GM19239 (cell line): ENCODE measurements at places on chromosomes 3 and 15.

GRCh38 chr3:141851411-141851810 lies 25.0 kb upstream of the ATP1B3 start:
- DNase-seq = no peak

GRCh38 chr3:10471054-10471688 lies 34.2 kb downstream of the ATP2B2 start:
- no peak for DNase-seq

DNA sequence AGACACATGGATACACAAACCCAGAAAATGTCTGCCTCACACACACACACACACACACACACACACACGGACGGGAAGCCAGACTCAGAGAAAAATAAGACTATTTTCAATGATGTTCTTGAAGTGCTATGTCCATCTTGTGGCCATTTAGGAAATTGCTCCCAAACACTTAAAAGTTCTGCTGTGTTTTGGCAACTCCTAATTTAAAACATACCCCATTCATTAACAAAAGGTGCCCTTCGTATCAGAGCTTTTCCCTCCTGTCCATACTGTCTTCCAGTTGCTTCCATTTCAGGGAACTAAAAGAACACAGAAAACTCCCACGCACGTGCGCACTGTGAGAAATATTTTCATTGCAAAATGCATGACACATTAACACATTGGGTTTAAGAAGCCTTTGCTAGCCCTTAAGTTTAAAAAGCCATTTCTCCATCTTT lies 44.6 kb downstream of the SLC12A1 start:
- peak; percentile 20 for DNase-seq

- DNase-seq = no peak
Observed at GRCh38 chr3:125684199-125684598, 88.9 kb upstream of the OSBPL11 start.

GRCh38 chr3:147705651-147706051 lies 296.5 kb downstream of the ZIC1 start:
- no peak for DNase-seq

DNA sequence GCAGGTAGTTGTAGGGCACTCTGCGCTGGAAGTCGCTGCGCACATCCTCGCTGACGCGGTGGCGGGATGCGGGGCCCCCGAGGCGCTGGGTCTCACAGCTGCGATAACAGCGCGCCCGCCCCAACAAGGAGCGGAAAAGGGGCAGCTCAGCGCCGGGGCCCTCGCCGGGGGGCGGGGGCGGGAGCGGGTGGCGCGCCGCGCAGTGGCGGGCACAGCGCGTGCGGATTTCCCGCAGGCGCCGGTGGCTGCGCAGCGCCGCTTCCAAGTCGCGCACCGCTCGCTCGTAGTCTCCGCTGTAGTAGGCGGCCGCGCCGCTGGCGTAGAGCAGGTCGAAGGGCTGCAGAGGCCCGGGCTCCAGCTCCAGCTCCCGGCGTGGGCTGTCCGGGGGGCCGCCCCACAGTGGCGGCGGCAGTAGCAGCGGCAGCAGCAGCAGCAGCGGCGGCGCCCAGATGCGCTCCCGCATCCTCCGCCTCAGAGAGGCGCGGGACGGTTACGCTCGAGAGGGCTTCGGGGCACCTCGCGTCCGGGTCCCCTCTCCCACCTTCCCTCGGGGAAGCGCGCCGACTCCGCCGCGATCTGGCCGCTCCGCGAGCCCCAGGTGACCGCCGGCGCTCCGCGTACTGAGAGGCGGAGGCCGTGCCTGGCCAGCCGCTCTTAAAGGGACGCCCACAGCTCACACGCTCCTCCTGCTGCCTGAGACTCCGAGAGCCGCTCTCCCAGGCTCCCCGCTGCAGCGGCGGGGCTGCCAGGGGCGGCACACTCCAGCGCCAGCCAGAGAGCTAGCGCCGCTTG lies at the start of gene P3H2:
Gene P3H2 (minus strand): TSS at position 629 of the 792 bp plus-strand sequence. CDS start 166 bp downstream, at position 463.
- DNase-seq = no peak

GRCh38 chr15:66839506-66840112 lies 137.6 kb downstream of the SMAD6 start:
- no peak for DNase-seq

DNA sequence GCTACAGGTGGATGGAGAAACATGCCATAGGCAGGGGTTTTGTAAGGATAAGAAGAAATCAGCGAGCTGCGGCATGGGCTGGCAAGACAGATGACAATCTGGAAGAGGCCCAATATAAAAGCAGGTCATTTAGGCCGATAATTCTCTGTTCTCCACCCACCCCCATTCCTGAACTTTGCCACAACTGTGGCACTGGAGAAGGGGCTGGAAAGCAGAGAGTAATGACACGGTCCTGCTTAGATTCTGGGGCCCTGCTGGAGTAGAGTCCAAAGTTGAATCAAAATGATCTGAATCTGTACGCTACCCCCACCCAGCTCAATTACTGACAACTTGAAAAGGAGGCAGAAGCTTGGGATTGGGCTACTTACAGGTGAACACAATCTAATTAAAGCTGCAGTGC lies 18.4 kb upstream of the BUB1B start:
- no peak for DNase-seq

- no peak for DNase-seq
Observed at GRCh38 chr3:112001526-112001925, 2.8 kb downstream of the TAGLN3 start.

GRCh38 chr3:50342813-50343633 lies 2.4 kb upstream of the RASSF1 start:
- no peak for DNase-seq

DNA sequence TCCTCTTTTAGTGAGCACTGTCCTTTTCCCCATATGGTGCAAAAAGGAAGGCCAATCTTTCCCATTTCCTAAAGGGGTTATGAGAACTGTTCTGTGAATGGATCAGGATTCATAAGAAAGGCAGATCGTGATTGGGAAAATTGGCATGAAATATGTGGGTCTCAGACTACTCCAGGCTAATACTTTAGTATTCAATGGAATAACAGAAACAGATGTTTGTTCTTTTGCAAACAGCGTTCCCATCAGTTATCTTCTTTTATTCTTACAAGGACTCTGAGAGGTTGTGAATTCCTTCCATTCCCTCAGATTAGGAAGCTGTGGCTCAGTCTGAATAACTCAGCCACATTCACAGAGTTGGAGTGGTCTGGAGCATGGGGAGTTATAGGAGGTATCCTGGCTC lies 51.3 kb upstream of the MTMR10 start:
- DNase-seq = no peak

DNA sequence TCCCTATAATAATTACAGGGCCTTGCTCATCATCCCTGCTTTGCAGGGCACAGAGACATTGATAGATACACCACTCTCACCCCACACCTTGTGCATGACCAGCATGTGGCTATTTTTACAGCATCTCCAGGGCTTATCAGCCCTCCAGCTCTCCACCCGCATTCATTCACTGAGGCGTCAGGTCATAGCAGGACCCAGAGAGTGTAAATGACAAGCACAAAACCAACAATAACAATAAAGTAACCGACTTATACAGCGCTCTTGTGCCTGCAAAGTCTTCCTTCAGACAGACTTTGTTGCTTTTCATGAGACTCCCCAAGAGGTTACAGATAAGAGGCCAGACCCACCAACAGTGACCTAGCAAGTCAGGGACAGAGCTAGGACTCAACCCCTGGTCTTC lies 80.7 kb downstream of the TLE3 start:
- DNase-seq = no peak

- no peak for DNase-seq
Observed at GRCh38 chr3:134381076-134381475, 6.8 kb upstream of the AMOTL2 start.

DNA sequence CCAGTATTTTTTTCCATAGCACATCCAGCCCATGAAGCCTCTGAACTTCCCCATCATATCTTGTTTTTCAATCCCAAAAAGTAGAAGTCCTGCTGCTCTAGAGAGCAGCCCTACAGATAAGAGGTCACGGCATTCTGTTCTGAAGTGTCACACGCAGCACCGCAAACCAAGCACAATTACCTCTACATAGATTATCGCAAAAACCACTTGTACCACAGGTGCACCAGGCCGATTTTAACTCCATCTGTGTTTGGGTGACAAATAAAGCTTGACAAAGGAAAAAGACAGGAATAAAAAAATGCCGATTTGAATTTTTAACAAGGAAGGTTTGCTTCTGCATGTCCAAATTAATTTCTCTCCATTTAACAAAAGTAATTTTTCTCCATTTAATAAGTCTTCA lies 113.7 kb downstream of the MYO5A start:
- DNase-seq = no peak

- no peak for DNase-seq
Observed at GRCh38 chr3:98784042-98784441, 20.9 kb downstream of the ST3GAL6 start.

DNA sequence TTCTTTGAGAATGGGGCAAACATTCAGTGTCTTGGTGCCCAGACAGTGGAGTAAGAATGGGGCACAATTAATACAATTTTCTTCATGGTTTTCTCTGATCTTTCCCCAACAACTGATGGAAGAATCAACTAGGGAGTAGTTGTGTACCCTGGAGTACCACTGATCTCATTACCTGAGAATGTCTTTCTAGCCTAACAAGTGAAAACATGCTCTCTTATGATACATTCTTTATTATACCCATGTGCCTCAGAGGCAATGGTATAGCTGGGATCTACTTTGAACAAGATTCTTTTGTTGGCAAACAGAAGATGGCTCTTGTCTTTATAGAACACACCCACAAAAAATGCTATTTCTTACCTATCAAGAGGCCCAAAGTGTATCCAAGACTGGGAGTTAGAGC lies 250.6 kb upstream of the CMC1 start:
- no peak for DNase-seq

- no peak for DNase-seq
Observed at GRCh38 chr3:8561370-8561769, 59.7 kb downstream of the LMCD1 start.

GRCh38 chr3:95334461-95334860 lies 1271.6 kb downstream of the NSUN3 start:
- no peak for DNase-seq

DNA sequence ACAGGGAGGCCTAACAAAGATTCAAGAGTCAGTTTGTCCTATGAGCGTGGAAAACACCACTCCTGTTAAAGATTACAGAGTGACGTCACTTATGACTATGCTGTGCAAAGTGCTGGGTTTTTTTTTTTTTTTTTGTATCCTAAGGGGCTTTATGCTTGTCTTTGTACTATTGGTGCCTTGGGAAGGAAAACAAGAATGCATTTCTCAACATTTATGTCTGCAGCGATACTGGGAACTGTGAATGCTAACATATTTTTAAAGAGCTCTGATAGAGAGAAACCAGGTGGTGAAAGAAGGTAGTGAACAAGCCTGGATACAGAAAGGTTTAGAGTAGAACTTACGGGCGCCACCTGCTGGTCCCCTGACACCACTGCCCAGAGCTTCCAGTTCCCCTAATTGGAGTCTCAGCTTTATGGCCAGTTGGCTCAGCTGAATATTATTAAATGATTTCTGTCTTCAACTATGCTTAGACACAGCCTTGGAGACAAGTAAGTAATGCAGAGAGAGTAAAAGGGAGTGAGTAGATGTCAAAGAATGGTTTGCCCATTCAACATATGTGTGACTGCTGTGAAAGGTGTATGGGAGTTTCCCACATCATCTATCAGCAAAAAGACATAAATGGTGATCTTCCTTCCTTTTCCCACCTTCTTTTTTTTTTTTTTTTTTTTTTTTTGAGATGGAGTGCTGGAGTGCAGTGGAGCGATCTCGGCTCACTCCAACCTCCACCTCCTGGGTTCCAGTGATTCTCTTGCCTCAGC lies 807.9 kb upstream of the CFAP20DC start:
- peak; percentile 43 for DNase-seq

GRCh38 chr3:140950144-140950543 lies 8.5 kb downstream of the SLC25A36 start:
- no peak for DNase-seq

DNA sequence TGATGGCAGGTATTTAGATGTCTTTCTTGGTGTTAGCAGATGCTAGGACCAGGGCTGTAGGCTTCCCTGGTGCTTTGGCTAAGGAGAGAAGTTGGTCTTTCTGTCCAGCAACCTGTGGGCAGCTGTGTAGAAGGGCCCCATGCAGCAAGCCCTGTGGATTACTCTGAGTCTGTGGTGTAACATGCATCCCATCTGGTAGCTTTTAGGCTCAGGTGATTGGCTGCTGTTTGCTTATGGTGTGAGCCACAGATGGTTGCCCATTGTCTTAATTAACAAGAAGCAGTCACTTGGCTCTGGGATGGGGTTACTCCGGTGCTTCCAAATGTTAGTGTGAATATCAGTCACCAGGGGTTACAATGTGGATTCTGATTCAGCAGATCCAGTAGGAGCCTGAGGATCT lies 368.6 kb upstream of the C2CD4B start:
- no peak for DNase-seq

GRCh38 chr3:7841451-7841850 lies 660.2 kb upstream of the LMCD1 start:
- DNase-seq = no peak

- no peak for DNase-seq
Observed at GRCh38 chr3:174191380-174191779, 667.8 kb upstream of the NAALADL2 start.

DNA sequence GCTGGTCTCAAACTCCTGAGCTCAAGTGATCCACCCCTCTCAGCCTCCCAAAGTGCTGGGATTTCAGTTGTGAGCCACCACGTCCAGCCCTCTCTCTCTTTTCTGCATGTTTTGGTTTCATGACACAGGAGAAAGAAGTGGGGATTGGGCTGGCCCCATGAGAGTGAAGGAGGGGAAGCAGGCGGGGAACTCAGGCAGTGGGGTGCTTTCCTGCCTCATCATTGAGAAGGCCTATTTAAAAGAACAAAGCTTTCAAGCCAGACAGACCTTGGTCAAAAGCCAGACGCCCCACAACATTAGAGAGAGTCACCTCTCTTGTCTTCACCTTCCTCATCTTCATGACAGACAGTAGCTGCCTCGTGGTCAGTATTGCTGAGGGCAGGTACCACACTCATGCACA lies 15.9 kb downstream of the PSTPIP1 start:
- no peak for DNase-seq

GRCh38 chr3:123290107-123290930 lies 88.6 kb downstream of the SEC22A start:
- no peak for DNase-seq

DNA sequence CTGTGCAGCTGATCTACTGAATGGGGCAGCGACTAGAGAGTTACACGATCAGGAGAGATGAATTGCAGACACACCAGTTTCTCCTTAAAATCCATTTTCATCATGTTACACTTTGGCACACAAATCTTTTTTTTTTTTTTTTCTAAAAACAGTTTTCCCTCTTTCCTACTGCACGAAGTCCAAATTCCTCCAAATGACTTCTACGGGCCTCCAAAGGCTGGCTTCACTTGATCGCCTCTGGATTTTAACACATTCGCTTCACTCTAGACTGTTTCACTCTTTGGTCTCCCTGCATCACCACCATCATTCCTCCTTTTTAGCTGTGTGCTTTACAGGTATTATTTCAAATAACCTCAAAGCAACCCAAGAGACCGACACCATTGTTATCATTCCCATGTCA lies 268.6 kb downstream of the RORA start:
- DNase-seq = no peak

DNA sequence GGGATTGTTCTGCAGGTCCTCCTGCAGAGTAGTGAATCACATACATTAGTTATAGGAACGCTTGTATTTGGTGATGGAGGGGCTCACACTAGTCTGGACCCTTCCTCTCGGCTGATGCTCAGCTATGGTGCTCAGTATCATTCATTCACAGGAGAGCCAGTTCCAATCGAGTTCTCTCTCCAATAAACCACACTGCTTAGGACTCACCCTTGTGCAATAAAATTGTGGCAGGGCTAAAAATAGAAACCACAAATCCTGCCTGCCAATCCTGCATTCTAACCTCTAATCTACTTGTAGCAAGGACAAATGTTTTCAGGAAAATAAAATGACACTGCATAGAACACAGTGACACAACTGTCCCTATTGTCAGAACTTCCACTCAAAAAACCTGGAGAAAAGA lies 138.4 kb upstream of the TBL1XR1 start:
- DNase-seq = no peak
